ENCODE measurements at places on chromosomes 4 and X.

DNA sequence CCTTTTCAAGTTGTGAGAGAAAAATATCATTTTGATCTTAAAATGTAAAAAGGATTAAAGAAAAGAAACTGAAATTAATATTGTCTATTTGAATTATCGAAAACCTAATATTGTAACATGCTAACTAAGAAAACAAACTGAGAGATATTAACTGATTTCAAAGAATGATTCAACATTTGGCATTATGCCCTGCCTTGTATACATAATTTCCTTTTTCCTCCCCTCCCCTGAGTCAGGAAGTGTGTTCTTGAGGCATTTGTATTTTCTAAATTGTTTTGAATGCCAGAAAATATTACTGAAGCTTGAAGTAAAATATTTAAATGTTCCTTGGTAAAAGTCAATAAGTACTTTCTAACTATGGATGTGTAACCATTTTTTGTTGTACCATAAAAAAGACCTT lies 49.4 kb downstream of the RPS6KA3 start:
- DNase-seq, result no peak

DNA sequence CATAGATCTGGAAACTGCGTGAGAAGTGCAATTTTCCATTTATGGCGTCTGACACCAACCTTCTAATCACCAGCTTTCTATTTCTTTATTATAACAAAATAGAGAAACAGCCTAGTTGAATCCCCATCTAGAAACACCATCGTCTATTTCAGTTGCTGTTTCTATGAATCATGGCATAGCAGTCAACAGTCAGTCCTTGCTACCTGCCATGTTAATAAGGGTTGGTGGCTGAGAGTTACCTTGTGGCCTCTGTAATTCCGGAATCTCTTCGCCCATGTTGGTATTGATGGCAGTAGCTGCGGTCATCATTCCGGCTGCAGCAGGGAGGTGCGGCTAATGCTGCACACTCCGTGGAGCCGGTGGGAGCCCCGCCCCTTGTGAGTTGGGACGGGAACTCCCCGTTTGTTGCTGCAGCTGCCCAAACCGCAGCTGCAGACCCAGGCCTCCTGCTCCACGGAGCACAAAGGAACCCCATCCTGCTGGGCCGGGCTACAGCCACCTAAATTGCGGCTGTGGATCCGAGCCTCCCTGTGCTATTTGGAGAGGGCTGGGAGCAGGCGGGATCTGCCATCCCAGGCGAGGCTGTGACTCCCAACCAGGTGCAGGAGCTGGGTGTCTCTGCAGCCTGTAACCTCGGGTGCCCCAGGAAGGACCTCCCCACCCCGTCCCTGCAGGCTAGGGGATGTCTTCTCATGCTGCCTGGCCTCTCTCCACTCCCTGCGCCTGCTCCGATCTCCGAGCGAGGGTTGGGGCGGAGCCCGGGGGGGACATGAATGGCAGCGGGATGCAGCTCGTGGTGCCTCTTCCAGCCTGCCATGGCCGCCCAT lies 115.4 kb upstream of the STK26 start:
- DNase-seq, result no peak

- DNase-seq, result no peak
Observed at GRCh38 chrX:8254401-8254800, 83.3 kb upstream of the VCX2 start.

- no peak for DNase-seq
Observed at GRCh38 chrX:149074398-149074797, 430.7 kb downstream of the IDS start.

DNA sequence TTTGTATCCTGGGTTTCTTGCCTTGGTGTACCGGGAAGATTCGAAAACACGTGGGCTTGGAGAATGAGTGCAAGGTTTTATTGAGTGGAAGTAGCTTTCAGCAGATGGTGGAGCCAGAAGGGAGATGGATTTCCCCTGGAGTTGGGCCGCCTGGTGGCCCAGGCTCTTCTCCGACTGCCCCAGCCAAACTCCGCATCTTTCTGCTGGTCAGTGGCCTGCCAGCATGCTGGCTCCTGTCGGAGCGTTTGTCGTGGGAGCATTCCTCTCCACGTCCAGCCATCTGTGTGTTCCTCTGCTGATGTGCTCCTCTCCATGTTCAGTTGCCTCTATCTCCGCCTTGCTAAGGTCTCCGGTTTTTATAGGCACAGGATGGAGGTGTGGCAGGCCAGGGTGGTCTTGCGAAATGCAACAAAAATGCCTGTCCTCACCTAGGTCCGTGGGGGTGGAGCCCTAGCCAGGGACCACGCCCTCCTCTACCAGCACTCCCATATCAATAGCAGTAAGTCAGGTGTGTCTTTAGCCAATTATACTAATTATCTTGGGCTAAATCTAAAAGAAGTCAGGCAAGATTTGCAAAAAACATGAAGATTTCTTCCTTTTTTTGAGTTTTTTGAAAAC lies 745.8 kb upstream of the AMOT start:
- DNase-seq, result no peak

DNA sequence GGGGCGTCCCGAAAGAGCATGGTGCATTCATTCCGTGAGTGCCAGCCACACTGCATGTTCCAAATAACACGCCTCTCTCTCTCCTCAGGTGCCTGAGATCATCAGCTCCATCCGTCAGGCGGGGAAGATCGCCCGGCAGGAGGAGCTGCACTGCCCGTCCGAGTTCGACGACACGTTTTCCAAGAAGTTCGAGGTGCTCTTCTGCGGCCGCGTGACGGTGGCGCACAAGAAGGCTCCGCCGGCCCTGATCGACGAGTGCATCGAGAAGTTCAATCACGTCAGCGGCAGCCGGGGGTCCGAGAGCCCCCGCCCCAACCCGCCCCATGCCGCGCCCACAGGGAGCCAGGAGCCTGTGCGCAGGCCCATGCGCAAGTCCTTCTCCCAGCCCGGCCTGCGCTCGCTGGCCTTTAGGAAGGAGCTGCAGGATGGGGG lies 54.2 kb downstream of the PTTG2 start:
- no peak for DNase-seq

DNA sequence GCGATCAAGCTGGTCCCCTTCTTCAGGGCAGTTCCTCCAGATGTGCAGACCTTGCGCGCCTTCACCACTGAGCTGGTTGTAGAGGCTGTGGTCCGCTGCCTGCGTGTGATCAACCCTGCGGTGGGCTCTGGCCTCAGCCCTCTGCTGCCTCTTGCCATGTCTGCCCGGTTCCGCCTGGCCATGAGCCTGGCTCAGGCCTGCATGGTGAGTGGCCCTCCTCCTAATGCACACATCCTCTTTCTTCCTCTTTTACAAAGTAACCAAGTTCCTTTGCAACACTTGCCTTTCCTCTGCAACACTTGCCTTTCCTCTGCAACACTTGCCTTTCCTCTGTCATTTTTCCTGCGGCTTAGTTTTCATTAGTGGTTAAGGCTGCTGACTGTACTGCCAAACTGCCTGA lies 1.8 kb downstream of the CCDC22 start:
- no peak for DNase-seq

DNA sequence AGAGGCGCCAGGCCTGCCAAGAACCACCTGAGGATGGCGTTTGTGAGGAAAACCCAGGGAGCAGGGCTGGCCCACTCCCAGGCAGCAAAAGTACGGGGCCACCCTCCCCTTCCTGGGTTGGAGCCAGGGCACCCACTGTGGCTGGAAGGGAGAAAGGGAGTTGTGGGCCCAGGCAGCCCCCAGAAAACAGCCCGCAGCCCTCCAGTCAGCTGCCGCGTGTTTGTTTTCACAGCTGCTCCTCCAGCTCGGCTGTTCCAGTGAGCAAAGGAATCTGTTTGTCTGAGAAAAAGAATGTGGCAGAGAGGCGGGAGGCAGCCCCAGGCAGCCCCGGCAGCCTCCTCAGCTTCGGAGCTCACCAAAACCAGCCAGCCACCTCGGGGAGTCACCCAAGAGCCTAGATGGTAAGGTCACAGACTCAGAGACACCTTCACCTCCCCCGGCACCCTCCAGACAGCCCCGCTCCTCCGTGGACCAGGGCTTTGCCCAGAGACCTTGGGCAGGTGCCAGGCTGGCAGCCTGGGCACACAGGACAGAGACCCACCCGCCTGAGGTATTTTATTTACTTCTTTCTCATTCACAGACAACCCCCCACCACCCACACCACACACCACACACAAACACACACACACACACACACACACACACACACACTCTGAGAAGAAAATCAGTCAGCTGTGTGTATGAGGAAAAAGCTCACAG lies 338.1 kb downstream of the BCOR start:
- DNase-seq, result peak; percentile 88

GRCh38 chr4:7402526-7402925 lies 32.2 kb downstream of the PSAPL1 start:
- DNase-seq, result peak; percentile 18

GRCh38 chr4:78971326-78971725 lies 32.1 kb upstream of the PAQR3 start:
- DNase-seq, result no peak

DNA sequence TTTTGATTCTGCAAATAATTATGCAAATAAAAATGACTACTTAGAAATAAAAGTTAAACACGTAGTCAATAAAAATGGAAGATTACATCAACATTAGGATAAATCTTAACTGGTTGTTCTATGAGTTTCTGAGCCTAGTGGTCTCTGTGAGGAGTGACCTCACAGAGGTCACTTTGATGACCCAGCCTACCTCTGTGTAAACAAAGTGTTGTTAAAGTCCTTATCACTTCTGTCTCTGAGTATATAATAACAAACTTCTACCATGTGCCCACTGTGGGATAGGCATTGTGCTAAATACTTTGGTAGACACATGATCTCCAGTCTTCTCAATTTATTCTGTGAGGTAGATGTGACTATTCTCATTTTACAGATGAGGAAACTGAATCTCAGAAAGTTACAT lies 85.4 kb downstream of the PDE5A start:
- DNase-seq, result no peak

DNA sequence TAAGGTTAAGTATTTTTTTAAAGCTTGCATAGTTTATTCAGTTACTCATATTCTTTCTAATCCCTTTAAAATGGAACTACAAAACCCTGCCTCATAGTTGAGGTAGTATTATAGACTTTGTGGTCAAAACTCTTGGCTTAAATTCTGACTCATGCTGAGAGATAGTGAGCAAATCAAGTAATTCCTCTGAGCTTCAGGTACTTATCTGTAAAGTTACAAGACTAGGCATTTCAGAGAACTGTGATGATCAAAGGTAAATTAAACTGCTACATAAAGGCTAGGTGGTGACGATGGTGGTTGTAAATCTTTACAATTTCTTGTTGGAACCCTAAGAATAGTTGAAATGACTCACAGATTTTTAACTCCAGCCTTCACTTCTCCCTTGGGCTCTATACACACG lies 3.2 kb upstream of the CLOCK start:
- no peak for DNase-seq

- DNase-seq, result no peak
Observed at GRCh38 chr4:187204389-187204918, 480.8 kb upstream of the FAT1 start.

- DNase-seq, result no peak
Observed at GRCh38 chr4:167020410-167020809, 213.9 kb downstream of the SPOCK3 start.

GRCh38 chrX:110989447-110989846 lies 106.5 kb upstream of the PAK3 start:
- DNase-seq, result no peak

GRCh38 chr4:7419961-7420660 lies 14.6 kb downstream of the PSAPL1 start:
- peak; percentile 51 for DNase-seq

DNA sequence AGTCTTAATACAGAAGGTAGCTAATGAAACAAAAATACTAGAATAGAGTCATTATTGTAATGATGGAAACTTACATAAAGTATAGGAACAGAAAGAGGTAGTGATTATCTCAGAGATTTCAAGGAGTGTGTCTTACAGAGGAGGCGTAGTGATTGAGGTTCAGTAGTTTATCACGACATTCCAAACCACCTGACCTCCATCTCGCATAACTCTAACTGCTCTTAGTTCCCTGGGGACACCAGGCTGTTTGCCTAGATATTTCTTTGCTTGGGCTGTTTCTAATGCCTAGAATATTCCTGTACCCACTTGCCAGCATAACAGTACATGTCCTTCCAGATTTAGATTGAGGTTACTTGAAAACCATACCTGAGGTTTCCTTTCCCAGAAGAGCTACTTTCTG lies 29.1 kb downstream of the STAG2 start:
- DNase-seq, result no peak

- no peak for DNase-seq
Observed at GRCh38 chr4:137707102-137707620, 174.9 kb upstream of the PCDH18 start.

- DNase-seq, result no peak
Observed at GRCh38 chrX:135436966-135437866, 15.5 kb downstream of the SMIM10L2A start.

DNA sequence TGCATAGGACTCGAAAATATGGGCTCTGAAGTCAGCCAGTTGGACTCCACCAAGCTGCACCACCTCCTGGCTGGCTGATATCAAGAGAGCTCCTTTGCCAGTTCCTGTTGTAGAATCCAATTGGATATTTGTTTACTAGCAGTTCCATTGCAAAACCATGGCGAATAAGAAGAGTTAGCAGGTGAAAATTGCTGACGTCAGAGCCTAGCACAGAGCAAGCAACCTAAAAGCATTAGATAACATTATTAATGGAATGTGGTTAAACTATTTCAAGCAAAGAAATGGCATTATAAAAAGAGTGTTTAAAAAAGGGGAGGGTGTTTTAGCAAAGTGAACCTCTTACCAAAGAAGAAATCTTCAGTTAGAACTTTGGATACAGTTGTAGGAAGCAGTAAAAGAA lies 1816.3 kb upstream of the TENM3 start:
- no peak for DNase-seq

- no peak for DNase-seq
Observed at GRCh38 chr4:78218260-78218659, 161.1 kb downstream of the FRAS1 start.

DNA sequence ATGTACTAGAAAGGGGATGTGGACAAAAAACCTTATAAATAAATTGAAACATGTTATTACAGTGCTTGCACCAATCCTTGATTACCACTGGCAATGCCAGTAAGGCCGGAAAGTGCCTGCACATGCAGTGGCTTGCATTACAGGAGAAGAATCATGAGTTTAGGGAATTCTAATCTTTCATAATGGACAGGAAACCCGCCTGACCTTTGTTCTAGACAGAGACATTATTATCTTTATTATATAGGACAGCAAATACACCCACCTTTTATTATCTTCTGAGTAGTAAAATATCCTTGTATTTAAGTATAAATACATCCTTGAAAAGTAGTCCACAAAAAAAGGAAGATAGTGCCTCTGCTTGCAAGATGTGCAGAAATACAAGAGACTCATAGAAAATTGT lies 379.9 kb upstream of the LCORL start:
- DNase-seq, result no peak

DNA sequence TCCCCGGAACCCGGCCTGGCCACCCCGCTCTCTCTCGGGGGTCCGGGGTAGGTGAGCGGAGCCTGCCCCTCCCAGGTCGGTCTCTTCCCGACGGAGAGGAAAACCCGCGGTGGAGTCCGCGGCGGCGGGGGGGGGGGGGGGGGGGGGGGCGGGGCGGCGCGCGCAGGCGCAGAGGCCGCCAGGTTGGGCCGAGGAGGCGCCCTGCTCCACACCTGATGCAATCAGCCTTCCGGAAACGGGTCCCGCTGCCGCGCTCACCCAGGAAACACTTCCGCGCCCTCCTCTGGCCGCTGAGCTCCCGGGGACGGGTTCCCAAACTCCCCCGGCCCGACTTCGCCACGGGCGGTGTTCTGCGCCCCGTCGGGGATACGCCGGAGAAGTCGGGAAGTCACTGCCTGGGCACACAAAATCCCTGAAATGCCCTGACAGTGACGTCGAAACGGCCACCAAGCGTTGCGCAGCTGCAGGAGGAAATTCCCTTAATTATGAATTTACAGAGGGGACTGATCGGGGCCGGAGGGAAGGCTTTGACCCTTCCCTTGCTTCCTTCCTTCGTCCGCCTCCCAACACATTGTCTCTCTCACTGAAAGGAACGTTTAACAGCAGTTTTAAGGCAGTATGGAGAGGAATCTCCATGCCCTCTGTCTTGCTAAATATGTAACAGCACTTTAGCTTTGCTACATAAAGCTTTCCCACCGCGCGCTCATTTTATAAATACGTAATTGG lies 2.1 kb upstream of the APBB2 start:
- DNase-seq, result peak; percentile 95
